T1000 (cell line): ENCODE measurements at places on chromosomes 5 and 9.

DNA sequence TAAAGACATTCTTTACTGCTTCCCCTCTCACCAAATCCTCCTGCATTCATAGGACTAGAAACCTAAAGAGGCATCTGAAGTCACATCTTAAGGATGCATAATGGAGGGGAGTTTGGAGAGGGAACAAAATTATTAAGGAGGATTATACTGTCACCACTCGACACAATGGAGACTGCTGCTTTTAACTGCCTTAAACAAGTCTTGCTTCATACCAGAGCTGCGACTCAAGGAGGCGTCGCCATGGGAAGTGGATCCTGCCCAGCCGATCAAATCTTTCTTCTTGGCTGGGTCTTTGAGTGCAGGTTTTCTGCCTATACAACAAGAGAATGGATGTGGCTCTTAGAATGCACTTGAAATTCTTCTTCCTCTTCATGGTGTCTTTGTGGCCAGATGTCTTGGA is 66.7 kb upstream of the FOXE1 start:
- no peak for DNase-seq

DNA sequence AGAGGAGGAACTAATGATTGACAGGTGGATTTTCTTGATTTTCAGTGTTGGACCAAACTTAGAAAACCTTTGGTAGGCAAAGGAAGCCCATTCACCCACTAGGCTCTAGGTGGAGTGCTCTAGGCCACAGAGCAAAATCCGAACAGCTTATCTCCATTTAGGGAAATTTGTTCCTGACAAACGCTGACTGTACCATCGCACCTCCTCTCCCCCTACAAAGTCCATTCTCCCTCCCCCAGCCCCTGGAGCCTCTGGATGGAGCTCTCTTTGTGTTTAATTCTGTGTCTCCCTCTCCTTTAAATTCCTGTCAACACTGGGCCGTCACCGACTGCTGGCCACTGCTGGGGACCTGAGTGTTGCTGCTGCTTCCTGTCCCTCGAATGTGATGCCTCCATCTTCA is 350.1 kb upstream of the IRX2 start:
- DNase-seq: no peak

DNA sequence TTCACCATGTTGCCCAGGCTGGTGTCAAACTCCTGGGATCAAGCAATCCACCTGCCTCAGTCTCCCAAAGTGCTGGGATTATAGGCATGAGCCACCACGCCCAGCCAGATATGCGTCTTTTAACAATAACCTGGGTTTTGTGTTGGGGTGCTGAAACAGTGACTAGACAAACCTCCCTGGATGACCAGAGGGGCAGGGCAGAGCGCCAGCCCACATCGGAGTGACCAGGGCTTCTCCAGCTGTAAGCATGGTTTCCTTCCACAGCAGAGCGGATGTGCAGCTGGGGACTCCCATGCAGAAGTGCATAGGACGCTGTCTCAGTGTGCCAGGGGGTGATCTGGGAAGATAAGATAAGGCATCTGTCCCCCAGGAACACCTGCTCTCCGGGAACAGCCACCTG is 244.9 kb downstream of the IRX2 start:
- no peak for DNase-seq

- no peak for DNase-seq
Observed at GRCh38 chr9:71582347-71582746, 186.0 kb downstream of the CEMIP2 start.

DNA sequence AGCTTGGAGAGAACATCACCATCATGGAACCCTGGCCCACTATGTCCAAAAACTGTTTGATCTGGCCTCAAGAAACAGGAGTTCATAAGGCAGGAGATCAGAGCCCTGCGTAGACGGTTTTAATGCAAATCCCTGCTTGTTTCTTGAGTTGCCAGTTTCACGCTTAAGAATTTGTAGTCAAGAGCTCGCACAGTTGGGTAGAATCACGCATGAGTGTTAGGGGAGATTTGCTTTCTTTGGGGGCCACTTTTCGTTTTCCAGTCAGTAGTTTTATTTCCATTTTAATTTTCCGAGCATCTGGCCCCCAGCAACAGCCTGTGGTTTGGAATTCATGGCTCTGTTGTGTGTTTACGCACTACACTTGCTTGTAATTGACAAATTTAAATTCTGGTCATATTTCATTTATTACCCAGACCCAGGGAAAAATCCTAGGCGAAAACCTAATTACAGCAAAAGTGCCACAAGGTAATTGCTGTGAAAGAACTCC is 6.6 kb upstream of the C5orf58 start:
- no peak for DNase-seq

GRCh38 chr9:114900942-114901802 is 29.2 kb downstream of the TNFSF8 start:
- DNase-seq: no peak

DNA sequence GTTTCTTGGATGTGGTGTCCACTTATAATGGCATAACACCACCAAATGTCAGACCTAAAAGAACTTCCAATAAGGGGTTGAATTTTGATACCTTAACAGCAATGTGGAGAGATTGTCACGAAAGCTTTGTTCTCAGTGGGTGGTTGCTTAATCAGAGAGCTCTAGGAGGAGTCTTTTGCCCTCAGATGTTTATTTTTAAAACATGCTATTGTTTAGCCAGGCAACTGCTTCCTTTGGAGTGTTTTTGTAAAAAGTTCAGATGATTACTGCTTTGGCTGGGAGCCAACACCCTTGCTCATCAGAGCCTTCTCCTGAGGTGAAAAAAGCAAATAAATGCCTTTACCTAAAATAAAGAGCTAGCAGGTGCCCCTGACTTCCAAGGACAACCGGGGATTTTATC is 65.0 kb downstream of the SLC1A1 start:
- DNase-seq: peak; percentile 12

DNA sequence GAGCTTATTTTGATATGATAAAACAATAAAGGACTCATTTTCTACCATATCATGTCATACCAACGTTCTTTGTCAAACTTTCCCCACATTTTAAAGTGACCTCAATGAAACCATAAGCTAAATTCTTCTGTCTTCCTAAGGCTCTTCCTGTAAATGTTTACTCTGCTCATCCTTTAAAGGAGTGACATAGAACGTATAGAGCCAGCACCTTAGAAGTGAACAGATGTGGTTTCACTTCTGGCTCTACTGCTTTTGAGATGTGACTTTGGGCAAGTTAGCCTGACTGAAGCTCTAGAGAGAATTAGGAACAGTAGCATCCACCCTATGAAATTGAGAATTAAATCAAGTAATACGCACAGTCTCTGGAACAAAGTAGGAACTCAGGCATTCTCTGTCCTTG is 24.1 kb downstream of the SAR1B start:
- no peak for DNase-seq

GRCh38 chr5:137587919-137588318 is 88.8 kb upstream of the SPOCK1 start:
- DNase-seq: no peak
